Activated CD4-positive, alpha-beta T cell treated with anti-CD3 and anti-CD28 coated beads for 36 hours (primary cell): ENCODE measurements at places on chromosomes 4 and X. TPM values are rescaled to one million over a fixed set of nuclear protein-coding genes. Genes with fewer than 3 reads are reported as not detected.

Gene TMPRSS11B
- total RNA-seq, result not detected

Gene MAGEC2
- total RNA-seq, result not detected

Gene CDKL2
- total RNA-seq, result 0.91 TPM

Gene RENBP
- 8.1 TPM for total RNA-seq

Gene BMP3
- not detected for total RNA-seq

DNA sequence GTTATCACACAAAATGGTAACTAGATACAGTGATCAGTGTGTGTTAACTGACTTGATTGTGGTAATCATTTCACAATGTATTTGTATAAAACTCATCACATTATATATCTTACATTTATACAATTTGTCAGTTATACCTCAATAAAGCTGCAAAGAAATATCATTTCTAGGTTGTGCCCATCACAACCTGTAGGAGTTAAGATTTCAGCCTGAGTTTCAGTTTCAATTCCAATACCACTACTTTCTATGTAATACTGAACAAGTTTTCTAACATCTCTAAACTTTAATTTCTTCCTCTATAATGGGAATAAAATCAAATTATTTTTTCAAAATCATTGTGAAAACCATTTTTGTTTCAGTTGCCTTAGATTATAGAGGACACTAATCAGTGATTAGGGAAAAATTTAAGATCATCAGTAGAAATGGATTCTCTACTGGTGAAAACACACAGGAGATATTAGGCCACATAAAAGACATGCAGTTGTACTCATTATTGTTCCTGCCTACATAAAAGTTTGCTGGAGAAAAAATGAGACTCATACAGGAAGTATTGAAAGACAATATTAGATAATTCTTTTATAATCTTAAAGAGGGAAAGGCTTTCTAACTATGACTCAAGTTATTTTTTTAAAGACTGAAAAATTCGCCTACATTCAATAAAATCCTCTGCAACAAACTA lies 18.4 kb upstream of the TBC1D1 start:
- peaks cover 20% of the 10 kb centered on the region for H3K36me3 ChIP-seq

DNA sequence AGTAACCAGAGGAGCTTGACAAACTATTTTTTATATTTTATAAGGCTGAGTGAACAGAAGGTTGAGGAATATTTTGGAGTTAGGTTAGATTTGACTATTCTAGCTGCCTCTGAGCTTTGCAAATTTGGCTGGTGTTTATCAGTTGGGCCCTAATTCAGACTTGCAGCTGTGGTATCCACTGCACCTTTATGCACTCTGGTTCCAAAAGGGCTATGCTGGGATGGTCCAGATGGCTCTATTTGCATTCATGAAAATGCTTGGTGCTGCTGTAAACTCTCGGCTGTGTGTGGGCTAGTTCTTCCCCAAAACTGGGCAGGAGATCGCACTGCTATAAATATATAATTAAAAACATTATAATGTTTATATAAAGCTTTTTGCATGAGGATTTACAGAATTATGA lies 106.3 kb downstream of the REPS2 start:
- no peaks in the 10 kb centered on the region for H3K27me3 ChIP-seq
- H3K36me3 ChIP-seq, result no peaks in the 10 kb centered on the region
- no peaks in the 10 kb centered on the region for H3K4me1 ChIP-seq
- no peak overlapping the region for H3K4me3 ChIP-seq
- no peak overlapping the region for H3K27ac ChIP-seq
- DNase-seq, result no peak

GRCh38 chrX:11787564-11787963 lies 29.5 kb downstream of the MSL3 start:
- H3K36me3 ChIP-seq, result no peaks in the 10 kb centered on the region
- H3K4me3 ChIP-seq, result peak overlapping the region; percentile 54
- H3K4me1 ChIP-seq, result peaks cover 31% of the 10 kb centered on the region
- H3K27ac ChIP-seq, result no peak overlapping the region
- H3K27me3 ChIP-seq, result no peaks in the 10 kb centered on the region
- peak; percentile 85 for DNase-seq

GRCh38 chrX:118974088-118974907 lies at the start of gene LONRF3:
Gene LONRF3 (plus strand): TSS chrX:118974618. CDS start chrX:118974781, 163 bp downstream.
- H3K4me3 ChIP-seq, result peak within 1 kb of the TSS; percentile 85
- H3K27ac ChIP-seq, result peak within 1 kb of the TSS; percentile 93
- peaks cover 12% of the 10 kb centered on the region for H3K27me3 ChIP-seq
- H3K36me3 ChIP-seq, result no peaks in the 10 kb centered on the region
- peaks cover 8% of the 10 kb centered on the region for H3K4me1 ChIP-seq
- DNase-seq, result peak; percentile 70

- no peaks in the 10 kb centered on the region for H3K27me3 ChIP-seq
- no peak overlapping the region for H3K4me3 ChIP-seq
- no peak for DNase-seq
- no peak overlapping the region for H3K27ac ChIP-seq
- no peaks in the 10 kb centered on the region for H3K4me1 ChIP-seq
- no peaks in the 10 kb centered on the region for H3K36me3 ChIP-seq
Measured at GRCh38 chrX:56554870-56555269, 8.6 kb upstream of the UBQLN2 start.

DNA sequence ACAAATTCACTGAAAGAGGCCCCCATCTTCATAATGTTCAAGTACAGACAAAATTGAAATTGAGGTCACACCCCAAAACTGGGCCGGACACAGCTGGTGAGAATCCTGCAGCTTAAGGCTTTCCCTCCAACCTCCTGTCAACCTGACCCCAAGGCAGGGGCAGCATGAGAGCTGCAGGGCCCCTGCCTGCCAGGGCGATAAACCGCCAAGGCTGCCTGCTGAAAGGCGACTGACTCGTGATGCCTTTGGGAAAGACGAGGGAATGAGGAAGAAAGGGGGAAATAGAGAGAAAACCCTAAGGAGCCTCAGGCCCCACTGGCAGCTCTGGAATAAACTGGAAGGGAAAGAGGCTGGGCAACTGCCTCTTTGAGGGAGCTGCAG lies 7.3 kb upstream of the IRAK1 start:
- peaks cover 2% of the 10 kb centered on the region for H3K4me1 ChIP-seq
- H3K4me3 ChIP-seq, result no peak overlapping the region
- H3K27ac ChIP-seq, result no peak overlapping the region
- no peak for DNase-seq

DNA sequence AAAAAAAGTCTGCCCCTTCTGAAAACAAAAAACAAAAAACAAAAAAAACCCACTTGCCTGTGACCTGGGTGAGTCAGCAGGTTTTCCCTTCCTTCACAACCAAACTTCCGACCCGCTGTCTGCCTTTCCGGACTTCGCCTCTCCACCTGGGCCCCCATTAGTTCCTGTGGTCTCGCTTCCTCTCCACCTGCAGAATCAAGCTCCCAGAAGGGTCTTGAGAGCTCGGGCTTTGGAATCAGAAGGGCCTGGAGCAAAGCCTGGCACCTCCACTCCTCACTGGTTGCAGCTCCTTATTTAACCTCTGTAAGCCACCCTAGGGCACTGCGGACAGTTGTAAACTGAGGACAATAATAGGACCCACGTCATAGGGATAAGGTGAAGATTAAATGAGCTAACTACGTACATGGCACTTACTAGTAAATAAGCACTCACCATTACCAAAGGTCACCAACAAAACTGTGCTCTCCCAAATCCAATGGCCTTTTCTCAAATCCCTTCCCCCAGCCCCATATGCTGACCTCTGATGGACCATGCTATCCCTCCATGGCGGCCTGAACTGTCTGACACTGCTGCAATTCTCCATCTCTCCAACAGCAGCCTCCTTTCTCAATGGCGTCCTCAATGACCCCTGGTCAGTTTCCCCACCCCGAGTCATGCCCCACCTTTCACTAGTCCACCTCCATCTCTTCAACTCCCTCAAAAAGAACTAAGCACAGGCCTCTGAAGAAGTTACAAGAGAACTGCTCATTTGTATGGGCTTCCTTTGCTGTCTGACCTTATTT lies 64.2 kb downstream of the IRF2 start:
- peaks cover 65% of the 10 kb centered on the region for H3K4me1 ChIP-seq
- H3K27me3 ChIP-seq, result no peaks in the 10 kb centered on the region
- H3K36me3 ChIP-seq, result peaks cover 49% of the 10 kb centered on the region
- H3K27ac ChIP-seq, result peak overlapping the region; percentile 70
- H3K4me3 ChIP-seq, result peak overlapping the region; percentile 8
- peak; percentile 28 for DNase-seq

- no peaks in the 10 kb centered on the region for H3K27me3 ChIP-seq
- DNase-seq, result peak; percentile 74
- H3K36me3 ChIP-seq, result peaks cover 3% of the 10 kb centered on the region
- H3K4me1 ChIP-seq, result peaks cover 45% of the 10 kb centered on the region
Measured at GRCh38 chrX:39491548-39492297, 606.0 kb downstream of the BCOR start.

- no peaks in the 10 kb centered on the region for H3K36me3 ChIP-seq
- H3K27ac ChIP-seq, result no peak overlapping the region
- H3K4me1 ChIP-seq, result peaks cover 17% of the 10 kb centered on the region
- peaks cover 13% of the 10 kb centered on the region for H3K27me3 ChIP-seq
- no peak overlapping the region for H3K4me3 ChIP-seq
Measured at GRCh38 chr4:107896158-107896645, 35.1 kb upstream of the CYP2U1 start.

GRCh38 chrX:101410461-101410860 lies 2.4 kb downstream of the HNRNPH2 start:
- peak overlapping the region; percentile 97 for H3K4me3 ChIP-seq
- peak overlapping the region; percentile 82 for H3K27ac ChIP-seq
- no peaks in the 10 kb centered on the region for H3K27me3 ChIP-seq
- peaks cover 21% of the 10 kb centered on the region for H3K36me3 ChIP-seq
